Esophagus mucosa (tissue), 1 donor: ENCODE measurements at places on chromosomes 5 and 9. TPM values are rescaled to one million over a fixed set of nuclear protein-coding genes. Genes with fewer than 3 reads are reported as not detected.

DNA sequence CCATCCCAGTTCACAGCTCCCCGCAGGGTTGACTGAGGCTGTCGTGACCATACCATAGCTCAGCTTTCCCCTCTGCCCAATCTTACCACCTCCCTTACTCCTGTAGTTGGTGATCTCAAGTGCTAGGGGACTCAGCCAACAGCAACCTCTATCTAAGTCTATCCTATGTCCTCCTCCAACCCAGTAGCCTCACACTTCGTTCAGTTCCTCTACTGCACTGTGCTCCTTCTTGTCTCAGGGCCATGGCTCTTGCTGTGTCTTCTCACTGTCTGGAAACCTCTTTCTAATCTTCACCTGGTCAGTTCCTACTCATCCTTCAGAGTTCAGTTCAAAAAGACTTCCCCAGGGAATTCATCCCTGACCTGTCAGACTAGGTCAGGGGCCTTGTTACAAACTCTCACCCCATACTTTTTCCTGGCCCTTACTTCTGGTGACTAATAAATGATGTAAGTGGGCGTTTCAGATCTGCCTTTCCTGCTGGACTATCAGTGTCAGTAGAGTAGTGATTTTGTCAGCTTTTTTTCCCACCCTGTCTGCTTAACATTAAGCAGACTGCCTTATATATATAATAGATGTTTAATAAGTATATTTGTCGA is 53.6 kb upstream of the NR3C1 start:
- no peak for ATAC-seq

GRCh38 chr9:134139081-134139480 is 3.2 kb downstream of the WDR5 start:
- no peak for ATAC-seq

GRCh38 chr5:168438349-168438748 is 47.9 kb upstream of the RARS1 start:
- ATAC-seq = peak; percentile 38

DNA sequence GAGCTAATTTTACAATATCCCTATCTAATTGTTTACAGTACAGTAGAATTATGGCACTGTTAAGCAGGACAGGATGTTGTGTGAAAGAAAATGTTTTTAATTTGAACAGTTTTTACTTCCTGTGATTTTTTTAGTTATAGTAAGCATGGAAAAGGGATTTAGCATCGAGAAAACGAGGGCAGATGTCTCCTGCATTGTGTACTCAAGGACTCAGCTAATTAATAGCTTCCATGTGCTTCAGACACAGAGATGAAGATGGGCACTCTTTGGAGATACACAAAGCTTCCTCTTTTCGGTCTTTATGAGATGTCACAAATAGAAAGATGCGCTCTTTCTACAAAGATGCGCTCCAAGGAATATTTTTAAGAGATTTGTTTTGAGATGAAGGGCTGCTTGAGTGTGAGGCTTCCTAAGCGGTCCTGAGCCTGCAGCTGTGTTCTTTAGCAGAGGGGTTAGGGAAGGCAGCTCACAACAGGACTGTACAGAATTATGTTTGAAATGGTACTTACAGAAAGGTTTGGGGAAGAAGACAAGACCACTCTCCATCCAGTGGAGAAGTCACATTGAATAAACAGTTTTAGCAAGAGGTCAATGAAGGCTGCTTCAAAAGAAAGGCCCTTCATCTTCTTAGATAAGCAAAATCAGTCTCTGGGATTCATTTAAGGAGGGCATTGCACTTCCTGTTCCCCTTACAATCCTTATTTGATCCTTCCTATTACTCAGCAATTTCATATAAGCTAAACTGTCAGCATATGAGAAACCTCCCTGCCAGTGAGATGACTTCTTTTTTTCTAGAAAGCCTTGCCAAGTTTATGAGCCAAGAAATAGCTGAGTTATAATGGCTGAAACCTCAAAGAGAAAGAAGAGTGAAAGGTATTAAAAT is 311.5 kb downstream of the EFNA5 start:
- ATAC-seq = no peak

- no peak for ATAC-seq
These were observed 93.2 kb upstream of the PHYKPL start for GRCh38 chr5:178325679-178326373.

DNA sequence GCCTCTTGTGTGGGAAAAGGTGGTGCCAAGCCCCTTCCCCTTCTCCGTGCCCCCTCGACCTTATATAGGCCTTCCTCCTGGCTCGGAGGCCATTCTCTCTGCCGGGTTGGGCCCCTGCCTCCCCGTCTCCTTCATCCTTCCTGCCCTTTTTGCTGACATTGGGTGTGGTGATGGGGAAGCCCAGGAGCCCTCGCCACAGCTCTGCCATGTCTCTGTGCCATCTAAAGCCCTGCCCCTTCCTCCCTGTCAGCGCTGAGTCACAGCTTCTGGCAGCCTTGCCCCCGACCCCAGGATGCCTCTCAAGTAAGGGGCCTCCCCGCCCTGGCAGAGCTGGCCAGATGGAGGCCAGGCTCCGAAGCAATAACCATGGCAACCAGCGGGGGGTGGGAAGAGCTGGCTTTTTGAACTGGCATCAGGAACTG is 30.4 kb downstream of the JADE2 start:
- ATAC-seq = peak; percentile 69

DNA sequence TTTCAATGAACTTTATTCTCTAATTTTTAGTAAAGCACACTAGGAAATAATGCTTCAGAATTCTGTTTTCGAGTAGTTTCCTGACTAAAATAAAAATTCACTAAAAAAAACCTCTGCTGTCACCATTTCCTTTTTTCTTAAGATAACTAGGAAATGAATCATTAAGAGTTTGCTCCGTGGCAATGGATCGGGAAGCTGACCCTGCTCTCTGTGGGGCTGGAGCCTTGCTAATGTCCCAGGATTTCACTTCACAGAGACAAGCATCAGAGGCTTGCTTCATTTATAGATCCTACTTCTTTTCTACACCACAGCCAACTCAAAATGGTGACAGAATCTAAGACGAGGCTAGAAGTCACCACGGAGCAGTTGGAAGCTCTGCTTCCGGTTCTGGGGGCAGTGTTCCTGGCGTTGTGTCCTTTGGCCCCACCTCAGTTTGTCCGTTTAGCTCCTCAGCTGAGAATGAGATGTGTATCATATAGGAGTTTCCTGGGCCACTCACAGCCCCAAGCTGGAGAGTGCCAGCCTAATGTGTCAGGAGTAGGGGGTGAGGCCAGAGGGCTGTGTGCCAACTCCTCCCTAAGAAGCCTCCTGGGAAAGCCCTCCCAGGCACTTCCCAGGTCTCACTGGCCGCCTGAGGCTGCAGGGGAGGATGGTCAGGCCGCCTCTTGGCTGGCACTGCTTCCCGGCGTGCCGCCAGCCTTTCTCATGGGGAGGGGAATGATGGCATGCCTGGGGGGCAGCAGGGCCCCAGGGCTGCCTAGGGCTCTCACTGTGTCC is 19.6 kb downstream of the TENT4A start:
- peak; percentile 38 for ATAC-seq

DNA sequence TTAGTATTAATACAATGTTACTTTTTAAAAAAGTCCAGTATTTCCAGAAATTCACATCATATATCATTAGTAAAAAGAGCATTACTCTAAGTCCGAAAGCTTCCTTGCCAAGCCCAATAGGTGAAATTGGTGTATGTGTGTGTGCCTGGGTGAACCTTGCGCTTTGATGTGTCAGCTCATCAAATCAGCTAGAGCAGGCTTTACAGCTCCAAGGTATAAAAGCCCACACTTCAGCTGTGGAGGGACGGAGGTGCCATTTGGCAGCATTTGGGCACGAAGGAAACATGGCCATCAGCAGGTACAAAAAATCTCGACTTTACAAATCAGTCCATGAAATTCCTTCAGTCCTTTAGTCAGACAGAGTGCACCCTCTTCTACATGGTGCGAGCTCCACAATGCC is 76.5 kb upstream of the IL7R start:
- ATAC-seq = no peak

- peak; percentile 92 for ATAC-seq
These were observed 637 bp upstream of the ERBIN start for GRCh38 chr5:65925601-65926275.

- ATAC-seq = no peak
These were observed 12.2 kb upstream of the CARTPT start for GRCh38 chr5:71706906-71707305.

DNA sequence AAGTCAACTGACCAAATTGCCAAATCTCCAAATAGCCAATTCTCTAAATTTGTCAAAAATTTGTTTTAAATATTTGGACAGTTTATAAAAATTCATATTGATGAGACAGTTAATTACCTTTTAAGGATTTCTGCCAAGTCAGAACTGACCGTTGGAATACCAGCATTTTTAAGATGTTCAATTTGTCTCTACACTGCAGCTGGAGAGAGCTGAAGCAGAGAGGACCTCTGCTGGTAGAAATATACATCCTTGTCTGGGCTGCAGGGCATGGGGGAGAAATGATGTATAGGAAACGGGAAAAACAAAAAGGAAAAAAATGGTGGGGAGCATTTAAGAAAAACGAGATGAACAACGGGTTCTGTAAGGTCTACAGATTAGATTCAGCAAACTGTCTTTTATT is 16.8 kb downstream of the NR6A1 start:
- no peak for ATAC-seq

GRCh38 chr5:88474574-88474973 is 205.9 kb upstream of the TMEM161B start:
- ATAC-seq = no peak

DNA sequence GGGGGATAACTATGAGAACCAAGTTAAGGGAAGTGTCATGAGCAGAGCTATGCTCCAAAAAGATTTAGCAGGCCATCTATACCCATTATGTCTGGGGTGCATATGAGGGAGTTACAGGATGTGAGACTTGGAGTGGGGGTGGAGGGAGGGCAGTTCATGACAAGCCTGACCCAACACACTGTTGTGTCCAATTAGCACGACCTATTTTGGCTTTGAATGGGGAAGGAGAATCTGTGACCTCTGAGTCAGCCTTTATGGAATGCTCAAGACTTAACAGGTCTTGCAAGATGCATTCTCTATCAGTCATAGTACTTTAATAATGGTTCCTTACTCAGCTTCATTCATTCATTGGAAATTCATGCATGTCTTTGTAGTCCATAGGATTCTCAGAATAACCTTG is 71.7 kb downstream of the GRIA1 start:
- ATAC-seq = peak; percentile 90

GRCh38 chr9:124146031-124146561 is 111.7 kb upstream of the NEK6 start:
- ATAC-seq = no peak

GRCh38 chr9:90943341-90943740 is 141.7 kb downstream of the SYK start:
- ATAC-seq = peak; percentile 44

- no peak for ATAC-seq
These were observed 687.1 kb downstream of the TLE1 start for GRCh38 chr9:81002242-81002641.

GRCh38 chr5:1176473-1177391 is 24.7 kb upstream of the SLC6A19 start:
- ATAC-seq = no peak

DNA sequence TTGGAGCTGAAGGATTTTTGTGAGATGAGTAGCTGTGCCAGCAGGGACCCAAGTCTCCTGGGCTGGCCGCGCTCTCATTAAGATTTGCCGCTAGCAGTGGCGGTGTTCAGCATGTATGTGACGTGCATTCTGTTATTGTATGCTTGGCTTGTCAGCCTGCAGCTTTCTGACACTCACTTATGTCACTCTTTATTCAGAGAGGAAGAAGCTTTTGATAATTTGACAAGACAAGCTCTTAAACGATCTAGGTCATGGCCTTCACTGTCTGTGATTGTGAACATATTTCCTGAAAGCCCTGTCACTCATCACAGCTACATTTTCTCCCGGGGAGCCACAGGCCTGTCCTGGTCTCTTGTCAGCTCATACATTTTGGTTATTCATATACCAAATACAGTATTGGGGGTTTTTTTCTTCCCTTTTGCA is 98.2 kb upstream of the GRHPR start:
- peak; percentile 25 for ATAC-seq

- no peak for ATAC-seq
These were observed 101.8 kb downstream of the CETN3 start for GRCh38 chr5:90307782-90308181.

DNA sequence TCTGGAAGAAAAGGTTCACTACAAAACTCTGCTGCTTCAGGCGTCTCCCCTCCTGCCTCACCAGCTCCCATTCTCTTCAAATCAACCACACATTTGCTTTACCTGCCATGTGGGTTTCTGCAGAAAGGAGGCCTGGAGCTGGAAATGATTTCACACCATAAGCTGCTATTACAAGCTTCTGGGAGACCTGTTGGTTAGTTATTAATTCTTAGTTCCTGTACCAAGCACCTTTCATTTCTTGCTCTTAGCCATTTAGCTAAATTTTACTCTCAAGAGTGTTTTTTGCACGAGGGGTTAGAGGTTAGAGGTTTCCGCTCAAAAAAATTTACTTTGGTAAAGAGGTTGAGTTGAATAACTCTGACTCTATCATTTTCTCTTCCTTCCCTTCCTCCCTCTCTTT is 70.3 kb downstream of the MAP1B start:
- no peak for ATAC-seq

DNA sequence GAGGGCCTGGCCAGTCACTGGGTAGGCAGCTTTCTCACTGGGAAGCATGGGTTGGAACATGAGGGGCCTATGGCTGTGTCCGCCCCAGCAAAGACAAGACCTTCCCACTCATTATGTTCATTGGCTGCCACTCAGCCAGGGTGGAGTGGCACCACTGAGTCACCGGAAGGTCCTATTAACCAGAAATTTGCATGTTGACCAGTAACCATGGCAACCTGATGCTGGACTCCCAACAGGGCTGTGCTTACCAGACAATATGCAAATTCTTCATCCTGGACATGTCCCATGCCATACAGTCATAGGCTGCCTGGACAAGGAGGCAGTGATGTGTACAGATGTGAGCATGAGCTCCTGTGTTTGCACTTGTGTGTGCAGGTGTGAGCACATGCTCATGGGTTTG is 66.7 kb downstream of the PSD2 start:
- ATAC-seq = no peak

- no peak for ATAC-seq
These were observed 151.7 kb upstream of the ZNF366 start for GRCh38 chr5:72658761-72659540.

- ATAC-seq = no peak
These were observed 3.0 kb downstream of the NOXA1 start for GRCh38 chr9:137426018-137426681.

- ATAC-seq = no peak
These were observed 42.8 kb downstream of the RASGEF1C start for GRCh38 chr5:180166176-180166575.

Gene AFAP1L1
- 3.0 TPM for total RNA-seq

Gene ZNF483
- 0.36 TPM for total RNA-seq

Gene TERT
- not detected for total RNA-seq

Gene LRRC70
- total RNA-seq = 0.16 TPM

Gene RASEF
- 8.1 TPM for total RNA-seq

Gene CD74
- 125 TPM for total RNA-seq

Gene IL9
- total RNA-seq = not detected

Gene SH2D3C
- total RNA-seq = 1.9 TPM

Gene PDE6A
- total RNA-seq = 0.48 TPM

Gene ENHO
- total RNA-seq = 0.24 TPM

Gene CTSV
- total RNA-seq = 5.7 TPM

Gene ADAMTSL2
- 0.88 TPM for total RNA-seq
